NCI-H82 (cell line): ENCODE measurements at places on chromosomes 3 and 15.

DNA sequence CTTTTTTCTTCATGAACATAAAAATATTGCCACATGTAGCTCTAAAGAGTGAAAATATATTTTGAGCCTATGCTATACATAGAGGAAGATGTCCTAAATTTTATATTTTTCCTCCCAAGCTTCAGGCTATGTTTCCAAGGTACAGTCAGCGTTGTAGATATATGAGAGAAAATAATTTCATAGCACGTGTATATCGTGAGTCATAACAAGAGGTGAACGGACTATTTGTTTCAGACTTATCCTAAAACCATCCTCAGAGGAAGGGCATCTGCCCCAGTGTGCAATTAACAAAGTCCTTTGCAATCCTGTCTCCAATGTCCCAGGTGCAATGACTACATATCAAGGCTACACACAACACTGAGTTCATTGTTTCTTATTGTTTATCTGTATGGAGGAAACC, 177.3 kb upstream of the ARRDC4 start:
- DNase-seq: no peak

GRCh38 chr3:23055733-23056376, 147.3 kb upstream of the UBE2E2 start:
- no peak for DNase-seq

GRCh38 chr3:129018751-129019150, 17.6 kb downstream of the EFCC1 start:
- DNase-seq: no peak

GRCh38 chr15:25065876-25066275, 111.1 kb downstream of the SNRPN start:
- DNase-seq: no peak

- no peak for DNase-seq
Observed at GRCh38 chr3:156976933-156977332, 150.8 kb downstream of the LEKR1 start.

- no peak for DNase-seq
Observed at GRCh38 chr15:51766341-51766740, 14.9 kb downstream of the TMOD2 start.

- DNase-seq: no peak
Observed at GRCh38 chr3:120460181-120460790, 9.5 kb upstream of the FSTL1 start.

DNA sequence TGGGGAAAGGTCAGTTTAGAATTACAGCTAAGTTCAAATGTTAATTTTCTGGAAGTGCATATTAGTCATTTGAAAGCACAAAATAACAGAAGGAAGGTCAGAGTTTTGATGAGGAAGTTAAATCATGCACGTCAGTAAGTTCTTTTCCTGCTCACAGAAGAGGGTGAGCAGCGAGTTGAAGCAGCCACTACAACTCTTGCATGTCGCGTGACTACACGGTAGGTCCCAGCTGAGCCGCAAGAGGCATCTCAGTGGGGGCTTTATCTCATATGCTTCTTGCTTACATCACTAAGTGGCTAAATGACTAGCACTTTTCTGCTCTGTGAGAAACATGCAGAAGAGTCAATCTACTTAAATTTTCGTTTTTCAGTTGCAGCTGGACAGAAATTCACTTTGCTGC, 21.3 kb upstream of the SEC62 start:
- DNase-seq: no peak

GRCh38 chr3:9646800-9647152, 2.5 kb upstream of the MTMR14 start:
- no peak for DNase-seq

DNA sequence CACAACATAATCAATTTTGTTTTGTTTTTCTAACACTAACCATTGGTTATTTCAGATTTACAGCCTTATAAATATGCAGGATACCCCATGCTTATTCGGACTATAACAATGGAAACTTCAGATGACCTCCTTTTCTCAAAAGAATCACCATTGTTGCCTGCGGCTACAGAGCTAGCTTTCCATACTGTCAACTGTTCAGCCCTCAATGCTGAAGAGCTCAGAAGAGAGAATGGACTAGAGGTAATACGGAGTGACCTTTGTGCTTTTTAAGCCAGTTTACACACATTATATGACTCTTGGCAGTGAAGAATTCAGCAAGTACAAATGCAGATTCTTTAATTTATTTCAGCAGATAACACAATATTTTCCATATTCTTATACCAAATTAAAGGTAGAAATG, 81.8 kb downstream of the DNAJC13 start:
- DNase-seq: no peak

GRCh38 chr3:130709671-130710070, 37.0 kb downstream of the PIK3R4 start:
- peak; percentile 57 for DNase-seq

- DNase-seq: no peak
Observed at GRCh38 chr3:16849229-16849628, 35.5 kb upstream of the PLCL2 start.

DNA sequence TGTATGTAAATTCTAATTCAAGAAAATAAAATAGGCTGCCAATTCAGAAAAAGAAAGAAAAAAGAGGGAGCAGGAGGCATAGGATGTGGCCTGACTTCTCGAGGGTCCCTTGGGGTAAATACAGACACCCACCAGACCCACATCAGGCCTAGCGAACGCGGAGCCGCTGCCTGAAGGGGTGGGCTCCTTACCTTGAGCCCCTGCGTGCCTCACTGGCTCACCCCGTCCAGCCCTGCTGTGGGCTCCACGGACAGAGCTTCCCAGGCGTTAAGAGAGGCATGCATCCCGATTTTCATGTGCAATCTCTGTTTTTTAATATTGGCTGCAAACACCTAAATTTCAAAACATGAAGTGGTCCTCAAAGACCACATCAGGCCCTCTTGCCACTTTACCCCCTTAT, 257.8 kb downstream of the PLCL2 start:
- DNase-seq: no peak
